ENCODE measurements at places on chromosomes 1 and 21. TPM values are rescaled to one million over a fixed set of nuclear protein-coding genes. Genes with fewer than 3 reads are reported as not detected.

SLC25A34 gene
- 0.42 TPM for total RNA-seq

GRCh38 chr1:81804312-81804711 is 3.6 kb downstream of the ADGRL2 start:
- DNase-seq, result no peak

GRCh38 chr1:231517076-231517475 is 11.4 kb upstream of the TSNAX start:
- no peak for DNase-seq

BLACAT1 gene
- not detected for total RNA-seq

All from pulmonary artery endothelial cell (primary cell).